Activated naive CD8-positive, alpha-beta T cell treated with anti-CD3 and anti-CD28 coated beads for 36 hours (primary cell): ENCODE measurements at places on chromosomes 1 and 21. TPM values are rescaled to one million over a fixed set of nuclear protein-coding genes. Genes with fewer than 3 reads are reported as not detected.

Gene ALX3
- not detected for total RNA-seq

Gene MYBPH
- total RNA-seq, result not detected

Gene AHCYL1
- 68.6 TPM for total RNA-seq

Gene ELF3
- not detected for total RNA-seq

Gene KRTAP19-1
- not detected for total RNA-seq

Gene MORN1
- total RNA-seq, result 6.8 TPM

Gene NOTCH2
- total RNA-seq, result 39.5 TPM

Gene ADAMTSL4
- total RNA-seq, result 0.10 TPM

Gene PLA2G2D
- not detected for total RNA-seq

Gene SLC16A4
- total RNA-seq, result 0.20 TPM

Gene LHX8
- not detected for total RNA-seq

Gene CC2D1B
- 26.5 TPM for total RNA-seq

Gene LRRIQ3
- total RNA-seq, result 1.7 TPM

DNA sequence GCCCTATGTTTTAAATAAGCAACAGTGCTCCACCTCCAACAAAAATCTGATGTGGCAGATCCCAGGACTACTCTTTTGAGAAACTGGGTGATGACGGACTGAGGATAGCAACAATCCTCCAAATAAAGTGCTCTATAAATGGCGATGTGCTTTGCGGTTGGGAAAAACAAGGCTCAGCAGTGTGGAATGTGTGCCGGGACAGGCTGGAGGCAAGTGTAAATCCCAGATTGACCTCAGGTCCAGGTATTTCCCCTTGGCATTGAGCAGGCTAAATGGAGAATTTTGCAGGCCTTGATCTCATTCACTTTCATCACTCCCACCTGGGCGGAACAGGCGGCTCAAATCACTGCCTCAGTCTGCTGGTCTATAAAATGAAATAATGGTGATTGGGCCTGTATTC, 35.1 kb downstream of the LRRC42 start:
- DNase-seq, result no peak

DNA sequence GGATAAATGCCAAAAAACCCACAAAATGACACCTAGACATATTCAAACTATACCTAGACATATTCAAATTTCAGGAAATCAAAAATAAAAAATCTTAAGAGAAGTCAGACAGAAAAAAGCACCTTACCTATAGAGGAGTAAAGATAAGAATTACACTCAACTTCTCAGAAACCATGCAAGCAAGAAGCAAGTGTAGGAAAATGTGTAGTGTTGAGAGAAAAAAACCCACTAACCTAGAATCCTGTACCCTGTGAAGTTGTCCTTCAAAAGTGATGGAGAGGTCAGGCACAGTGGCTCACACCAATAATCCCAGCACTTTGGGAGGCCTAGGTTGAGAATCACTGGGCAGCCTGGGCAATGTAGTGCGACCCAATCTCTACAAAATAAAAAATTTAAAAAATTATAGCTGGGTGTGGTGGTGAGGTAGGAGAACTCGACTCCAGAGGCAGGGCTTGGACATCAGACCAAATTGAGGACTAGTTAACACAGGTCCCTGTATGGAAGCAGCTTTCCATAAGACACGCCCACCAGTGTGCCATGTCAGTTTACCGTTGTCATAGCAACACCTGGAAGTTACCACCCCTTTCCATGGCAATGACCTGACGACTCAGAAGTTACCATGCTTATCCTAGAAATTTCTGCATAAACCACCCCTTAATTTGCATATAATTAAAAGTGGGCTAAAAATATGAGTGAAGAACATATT, 20.7 kb downstream of the PDIK1L start:
- DNase-seq, result no peak

DNA sequence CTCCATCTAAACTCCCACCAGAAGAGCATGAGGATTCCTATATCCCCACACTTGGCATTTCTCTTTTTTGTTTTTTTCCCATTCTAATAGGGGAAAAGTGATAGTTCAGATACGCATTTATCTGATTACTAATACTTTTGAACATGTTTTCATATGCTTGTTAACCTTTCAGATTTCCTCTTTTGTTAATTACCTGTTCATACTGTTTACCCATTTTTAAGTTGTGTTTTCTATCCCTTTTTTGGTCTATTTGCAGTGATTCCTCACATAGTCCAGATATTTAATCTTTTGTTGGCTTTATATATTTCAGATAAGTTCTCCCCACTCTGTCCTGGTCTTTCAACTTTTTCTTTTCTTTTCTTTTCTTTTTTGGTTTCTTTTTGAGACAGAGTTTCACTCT, 13.6 kb upstream of the PIGK start:
- no peak for DNase-seq

- DNase-seq, result no peak
Observed at GRCh38 chr1:244301595-244302130, 150.0 kb downstream of the ADSS2 start.

- DNase-seq, result no peak
Observed at GRCh38 chr1:60942291-60942690, 140.1 kb upstream of the NFIA start.

- DNase-seq, result no peak
Observed at GRCh38 chr21:33945652-33946270, 30.2 kb upstream of the ATP5PO start.

DNA sequence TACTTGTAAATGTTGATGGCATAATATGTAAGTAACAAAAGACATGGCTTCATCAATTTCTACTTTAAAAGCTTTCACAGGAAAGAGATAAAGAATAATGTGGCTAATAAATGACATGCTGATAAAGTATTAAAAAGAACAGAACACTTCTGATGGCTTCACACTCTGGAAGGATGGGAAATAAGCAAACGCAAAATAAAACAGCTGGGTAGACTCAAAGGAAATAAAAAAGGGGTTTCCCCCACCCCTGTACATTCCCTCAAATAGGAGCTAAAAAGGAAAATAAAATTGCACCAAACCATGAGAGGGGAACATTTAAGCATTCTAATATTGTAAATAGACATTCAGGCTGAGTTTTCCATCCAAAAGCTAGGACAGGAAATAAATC, 27.0 kb upstream of the DYRK1A start:
- no peak for DNase-seq

GRCh38 chr1:59180735-59181134, 116.2 kb upstream of the FGGY start:
- DNase-seq, result no peak

DNA sequence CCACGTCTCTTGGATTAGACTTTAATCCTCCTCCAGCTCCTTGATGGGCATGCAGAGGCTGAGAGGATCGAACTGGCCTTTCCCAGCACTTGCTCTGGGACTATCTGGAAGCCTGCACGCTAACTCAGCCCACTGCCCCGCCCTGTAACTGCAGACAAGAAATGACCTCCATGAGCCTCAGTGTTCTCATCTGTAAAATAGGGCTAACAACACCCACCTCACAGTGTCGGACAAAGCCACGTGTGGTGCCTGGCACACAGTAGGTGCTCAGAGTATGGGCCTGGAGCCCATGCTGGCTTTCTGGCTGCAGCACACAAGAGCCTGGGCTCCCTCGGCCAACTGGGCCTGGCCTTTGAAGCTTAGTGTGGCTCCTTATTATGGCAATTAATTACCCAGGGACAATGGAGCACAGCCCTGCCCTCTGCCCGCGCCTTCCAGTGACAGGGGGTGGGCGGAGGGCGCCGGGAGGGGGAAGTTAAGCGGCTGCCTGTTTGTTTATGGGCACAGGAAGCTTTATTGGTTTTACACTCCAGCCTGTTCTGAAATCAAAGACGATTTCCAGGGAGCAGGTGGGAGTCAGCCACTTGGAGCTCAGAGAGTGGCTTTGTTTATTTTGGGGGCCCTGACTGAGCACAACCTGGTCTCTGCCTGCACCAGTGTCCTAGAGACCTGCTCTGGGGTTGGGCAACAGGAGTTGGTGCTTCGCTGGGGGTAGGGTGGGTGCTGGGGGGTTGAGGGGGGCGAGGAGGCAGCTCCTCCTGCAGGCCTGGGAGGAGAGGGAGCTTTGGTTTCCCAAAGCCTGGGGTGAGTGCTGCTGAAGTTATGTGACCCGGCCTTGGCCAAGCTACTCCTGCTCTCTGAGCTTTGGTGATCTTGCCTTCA, 31.0 kb downstream of the PAX7 start:
- DNase-seq, result no peak

DNA sequence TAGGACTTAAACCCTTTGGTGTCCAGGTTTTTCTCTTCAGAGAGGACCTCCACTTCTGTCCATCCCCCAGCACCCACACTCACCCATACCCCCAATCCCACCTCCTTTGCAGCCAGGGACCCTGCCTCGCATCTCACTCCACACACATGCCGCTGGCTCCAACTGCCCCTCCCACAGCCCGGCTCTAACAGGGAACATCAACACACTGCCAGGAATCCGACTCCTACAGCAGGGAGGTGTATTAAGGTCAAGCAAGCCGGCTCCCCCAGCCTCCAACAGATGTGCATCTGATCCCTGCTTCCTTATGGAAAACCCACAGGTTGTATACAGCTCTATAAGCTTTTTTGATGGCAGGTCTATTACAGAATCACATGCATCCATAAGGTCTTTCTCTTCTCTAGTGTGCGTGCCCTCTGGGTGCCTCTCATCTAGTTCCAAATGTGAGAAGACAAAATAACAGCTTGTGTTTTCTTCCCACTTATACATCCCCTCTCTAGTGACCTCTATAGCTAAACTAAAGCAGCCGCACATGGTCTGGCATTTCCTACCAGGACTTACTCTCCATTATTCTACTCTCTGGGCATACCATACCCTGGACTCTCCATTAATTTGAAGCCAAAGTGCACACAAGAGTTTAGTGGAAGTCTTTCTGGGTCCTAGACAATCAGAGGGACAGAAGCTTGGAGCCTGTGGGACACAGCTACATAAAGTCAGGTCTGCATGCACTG, 16.3 kb downstream of the PIK3C2B start:
- no peak for DNase-seq

- DNase-seq, result no peak
Observed at GRCh38 chr1:193543259-193543658, 356.8 kb upstream of the B3GALT2 start.

GRCh38 chr1:112878321-112878720, 77.7 kb downstream of the SLC16A1 start:
- no peak for DNase-seq

DNA sequence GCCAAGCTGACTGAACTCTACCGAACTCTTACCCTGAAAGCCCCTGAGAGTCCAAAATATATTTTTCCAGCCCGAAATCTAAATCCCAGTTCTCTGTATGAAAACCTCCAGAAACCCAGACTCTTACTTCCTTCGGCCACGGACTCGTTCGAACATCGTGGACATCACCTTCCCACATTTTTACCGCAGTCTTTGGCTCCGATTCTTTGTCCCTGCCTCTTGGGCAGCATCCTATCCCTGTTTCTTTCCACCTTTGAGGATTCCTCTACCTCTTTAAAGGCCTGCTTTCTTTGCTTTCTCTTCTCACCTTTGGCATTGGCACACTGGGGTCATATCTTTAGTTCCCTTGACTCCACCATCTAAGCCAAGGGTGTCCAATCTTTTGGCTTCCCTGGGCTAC, 932 bp upstream of the USP24 start:
- no peak for DNase-seq

- DNase-seq, result no peak
Observed at GRCh38 chr1:36625253-36625934, 142.7 kb upstream of the CSF3R start.

- DNase-seq, result no peak
Observed at GRCh38 chr1:190429932-190430331, 47.7 kb downstream of the BRINP3 start.

DNA sequence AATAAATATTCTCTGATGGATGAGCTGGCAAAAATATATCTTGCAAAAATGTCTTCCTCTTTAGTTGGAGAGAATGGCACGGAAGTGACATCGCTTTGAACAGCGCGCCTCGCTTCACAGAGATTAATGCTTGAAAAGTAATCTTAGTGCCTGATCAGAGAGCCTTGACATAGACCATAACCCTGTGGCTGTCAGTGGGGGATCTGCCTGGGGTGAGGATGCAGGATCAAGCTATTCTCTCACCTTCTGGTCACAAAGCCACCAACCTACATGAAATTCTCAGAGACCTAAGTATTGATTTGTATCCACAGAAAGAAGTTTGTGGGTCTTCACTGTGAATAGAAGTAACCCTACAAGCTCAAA, 492.6 kb downstream of the LMO4 start:
- no peak for DNase-seq

GRCh38 chr21:14751602-14752344, 205.7 kb upstream of the SAMSN1 start:
- DNase-seq, result no peak

DNA sequence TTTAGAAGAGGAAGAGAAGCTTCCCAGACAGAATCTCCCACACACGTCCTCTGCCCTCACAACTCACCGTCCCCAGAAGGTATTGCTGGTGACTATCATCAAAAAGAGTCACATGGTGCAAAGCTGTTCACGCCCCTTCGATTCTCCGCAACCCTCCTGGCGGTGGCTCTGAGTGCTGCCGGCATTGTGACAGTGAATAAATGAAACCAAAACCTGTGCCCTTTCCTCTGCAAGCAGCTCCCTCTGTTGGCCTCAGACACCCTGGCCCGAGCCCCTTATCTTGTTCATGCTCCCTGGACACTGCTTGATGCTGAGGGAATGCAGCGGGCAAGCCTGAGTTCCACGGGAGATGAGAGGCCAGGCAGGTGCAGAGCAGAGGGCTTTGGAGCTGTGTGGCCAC, 510.3 kb downstream of the NPHP4 start:
- DNase-seq, result peak; percentile 54

DNA sequence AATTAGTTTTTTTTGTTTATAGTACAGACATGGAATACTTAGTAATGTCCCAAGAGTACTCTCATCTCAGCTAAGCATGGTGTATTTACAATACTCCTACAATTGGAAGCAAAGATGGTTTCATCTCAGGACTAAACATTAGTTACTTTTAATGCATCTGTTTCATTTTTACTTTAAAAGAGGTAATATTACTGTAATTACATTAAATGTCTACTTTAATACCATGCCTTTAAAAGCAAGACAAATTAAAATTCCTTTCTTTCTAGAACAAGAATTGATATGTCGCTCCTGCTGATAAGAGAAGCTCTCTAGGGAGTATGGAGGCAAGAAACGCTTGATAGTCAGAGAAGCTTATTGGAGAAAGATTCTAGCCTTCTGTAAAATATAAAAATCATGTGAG, 284.9 kb upstream of the ADAMTS5 start:
- no peak for DNase-seq

DNA sequence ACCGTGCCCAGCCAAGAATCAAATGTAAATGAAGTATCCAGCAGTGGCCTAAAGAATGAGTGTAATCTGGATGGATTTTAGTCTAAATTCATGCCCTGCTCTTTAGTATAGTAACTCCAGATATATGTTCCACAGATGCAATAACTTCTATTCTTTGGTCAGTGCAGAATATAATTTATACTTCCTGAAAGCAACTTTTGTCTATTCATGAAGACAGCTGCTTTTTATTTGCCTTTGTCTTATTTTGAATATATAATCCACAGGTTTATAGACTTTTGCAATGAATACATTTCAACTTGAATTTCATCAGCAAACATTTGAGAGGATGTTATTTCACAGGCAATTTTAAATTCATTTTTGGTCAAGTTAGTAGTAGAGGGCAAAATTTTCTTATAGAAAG, 54.4 kb downstream of the CDC42BPA start:
- no peak for DNase-seq

GRCh38 chr1:14866911-14867612, 268.6 kb downstream of the KAZN start:
- no peak for DNase-seq
